ENCODE measurements at places on chromosomes 16 and 17.

DNA sequence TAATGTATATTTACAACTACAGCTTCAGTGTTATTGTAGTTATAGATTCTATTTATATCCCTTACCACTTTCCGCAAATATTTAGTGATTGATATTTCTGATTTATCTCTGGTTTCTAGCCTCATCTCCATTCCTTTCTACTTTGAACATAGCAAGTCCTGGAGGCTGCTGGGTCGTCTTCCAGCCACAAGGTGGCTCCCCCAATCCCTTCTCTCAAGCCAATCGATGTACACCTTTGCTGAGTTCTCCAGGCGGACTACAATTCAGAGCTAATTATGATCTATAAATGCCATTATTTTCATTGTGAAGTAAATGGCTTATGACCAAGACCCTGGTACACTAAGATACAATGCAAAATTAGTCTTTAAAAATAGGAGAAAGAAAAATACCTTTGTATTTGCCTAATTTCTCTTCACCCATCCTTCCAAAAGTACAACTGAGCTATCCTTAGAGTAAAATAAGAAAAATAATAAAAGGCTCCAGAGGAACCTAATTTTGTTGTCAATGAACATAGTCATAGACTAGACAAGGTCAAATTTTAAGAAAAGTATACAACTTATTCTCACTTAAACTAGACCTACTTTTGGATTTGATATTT lies 122.1 kb downstream of the SKAP1 start:
- H3K27me3 ChIP-seq: no peaks in the 10 kb centered on the region
- H3K4me3 ChIP-seq: no peak overlapping the region
- no peak overlapping the region for H3K27ac ChIP-seq
- H3K4me1 ChIP-seq: no peaks in the 10 kb centered on the region

GRCh38 chr16:75319513-75320411 lies 68.3 kb upstream of the BCAR1 start:
- DNase-seq: no peak
- peak overlapping the region; percentile 7 for H3K27ac ChIP-seq
- H3K4me3 ChIP-seq: no peak overlapping the region
- peaks cover 4% of the 10 kb centered on the region for H3K4me1 ChIP-seq
- no peaks in the 10 kb centered on the region for H3K27me3 ChIP-seq

- H3K4me3 ChIP-seq: no peak overlapping the region
- no peaks in the 10 kb centered on the region for H3K4me1 ChIP-seq
- no peak overlapping the region for H3K27ac ChIP-seq
- DNase-seq: no peak
- H3K27me3 ChIP-seq: no peaks in the 10 kb centered on the region
These were observed 18.2 kb upstream of the NOS2 start for GRCh38 chr17:27818401-27819105.

- no peaks in the 10 kb centered on the region for H3K36me3 ChIP-seq
- no peaks in the 10 kb centered on the region for H3K27me3 ChIP-seq
- no peak for DNase-seq
These were observed 37.0 kb downstream of the STXBP4 start for GRCh38 chr17:55005520-55005919.

DNA sequence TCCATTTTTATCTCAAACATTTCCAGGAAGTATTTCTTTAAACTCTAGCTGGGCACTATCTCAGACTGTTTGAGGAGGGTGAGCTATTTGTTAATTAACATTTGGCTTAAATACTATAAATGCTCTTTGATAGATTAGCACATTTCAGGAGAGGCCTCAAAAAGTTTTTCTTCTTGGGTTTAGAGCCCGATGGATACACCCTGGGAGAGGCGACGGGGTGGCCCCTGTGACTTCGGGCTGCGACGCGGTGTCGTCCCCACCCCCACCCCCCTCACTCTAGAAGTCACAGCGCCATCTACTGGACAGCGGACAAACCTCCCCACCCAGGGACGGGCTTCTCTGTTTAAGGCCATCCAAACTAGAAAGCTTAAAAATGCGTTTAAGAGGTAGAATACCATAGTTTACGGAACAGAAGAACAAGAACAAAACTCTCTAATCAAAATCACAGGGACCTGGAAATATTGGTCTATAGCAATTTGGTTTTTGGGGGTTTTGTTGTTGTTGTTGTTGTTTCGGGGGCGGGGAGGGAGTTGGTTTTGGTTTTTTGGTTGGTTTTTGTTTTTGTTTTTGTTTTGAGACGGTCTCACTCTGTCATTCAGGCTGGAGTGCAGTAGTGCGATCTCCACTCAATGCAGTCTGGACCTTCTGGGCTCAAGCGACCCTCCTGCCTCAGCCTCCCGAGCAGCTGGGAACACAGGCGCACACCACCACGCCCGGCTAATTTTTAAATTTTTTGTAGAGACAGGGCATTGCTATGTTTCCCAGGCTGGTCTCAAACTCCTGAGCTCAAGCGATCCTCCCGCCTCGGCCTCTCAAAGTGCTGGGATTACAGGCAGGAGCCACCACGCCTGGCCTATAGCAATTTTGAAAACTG lies 254.4 kb downstream of the C16orf95 start:
- H3K4me1 ChIP-seq: no peaks in the 10 kb centered on the region
- H3K27me3 ChIP-seq: no peaks in the 10 kb centered on the region
- DNase-seq: peak; percentile 63
- H3K36me3 ChIP-seq: no peaks in the 10 kb centered on the region

DNA sequence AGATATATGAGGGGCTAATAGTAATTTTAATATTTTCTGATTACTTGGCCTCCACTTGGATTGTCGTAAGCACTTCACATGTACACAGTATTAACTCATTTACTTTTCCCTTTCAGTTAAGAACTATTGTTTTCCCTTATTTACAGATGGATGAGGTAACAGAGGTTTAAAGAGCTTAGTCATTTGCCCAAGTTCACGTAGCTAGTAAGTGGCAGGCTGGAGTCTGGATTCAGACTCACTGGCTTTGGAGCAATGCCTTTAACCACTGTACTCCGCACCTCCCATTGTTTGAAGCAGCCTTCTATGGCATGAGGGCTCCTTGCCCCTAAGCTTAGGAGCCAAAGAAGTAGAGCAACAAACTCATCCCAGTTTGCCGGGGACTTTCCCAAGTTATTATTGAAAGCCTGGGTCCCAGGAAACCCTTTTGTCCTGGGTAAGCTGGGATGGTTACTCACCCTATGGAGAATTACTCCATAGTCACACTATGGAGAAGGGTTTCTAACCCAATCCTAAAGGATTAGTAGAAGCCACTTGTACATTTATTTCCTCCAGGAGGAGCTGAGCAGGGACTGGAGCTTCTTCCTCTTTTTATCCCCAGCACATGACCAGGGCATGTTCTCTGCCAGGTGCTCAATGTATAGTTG lies 12.3 kb downstream of the FOXL1 start:
- no peaks in the 10 kb centered on the region for H3K36me3 ChIP-seq
- no peaks in the 10 kb centered on the region for H3K4me1 ChIP-seq
- H3K27me3 ChIP-seq: no peaks in the 10 kb centered on the region
- H3K4me3 ChIP-seq: no peak overlapping the region

GRCh38 chr17:39813631-39814030 lies 50.5 kb downstream of the IKZF3 start:
- H3K27me3 ChIP-seq: no peaks in the 10 kb centered on the region
- no peak overlapping the region for H3K4me3 ChIP-seq
- H3K27ac ChIP-seq: no peak overlapping the region
- peak; percentile 63 for DNase-seq
- H3K4me1 ChIP-seq: no peaks in the 10 kb centered on the region
- no peaks in the 10 kb centered on the region for H3K36me3 ChIP-seq

- H3K4me1 ChIP-seq: peaks cover 9% of the 10 kb centered on the region
- H3K4me3 ChIP-seq: no peak overlapping the region
- H3K27ac ChIP-seq: no peak overlapping the region
- H3K27me3 ChIP-seq: no peaks in the 10 kb centered on the region
These were observed 11.0 kb downstream of the DCAKD start for GRCh38 chr17:45040459-45040858.

GRCh38 chr16:16071631-16072244 lies 122.3 kb downstream of the ABCC1 start:
- peaks cover 9% of the 10 kb centered on the region for H3K36me3 ChIP-seq
- H3K27ac ChIP-seq: no peak overlapping the region
- peaks cover 14% of the 10 kb centered on the region for H3K4me1 ChIP-seq

- H3K4me1 ChIP-seq: peaks cover 6% of the 10 kb centered on the region
- H3K27me3 ChIP-seq: no peaks in the 10 kb centered on the region
- peak; percentile 93 for DNase-seq
- H3K4me3 ChIP-seq: no peak overlapping the region
- no peaks in the 10 kb centered on the region for H3K36me3 ChIP-seq
These were observed 27.1 kb upstream of the CRYBA1 start for GRCh38 chr17:29219378-29220047.

DNA sequence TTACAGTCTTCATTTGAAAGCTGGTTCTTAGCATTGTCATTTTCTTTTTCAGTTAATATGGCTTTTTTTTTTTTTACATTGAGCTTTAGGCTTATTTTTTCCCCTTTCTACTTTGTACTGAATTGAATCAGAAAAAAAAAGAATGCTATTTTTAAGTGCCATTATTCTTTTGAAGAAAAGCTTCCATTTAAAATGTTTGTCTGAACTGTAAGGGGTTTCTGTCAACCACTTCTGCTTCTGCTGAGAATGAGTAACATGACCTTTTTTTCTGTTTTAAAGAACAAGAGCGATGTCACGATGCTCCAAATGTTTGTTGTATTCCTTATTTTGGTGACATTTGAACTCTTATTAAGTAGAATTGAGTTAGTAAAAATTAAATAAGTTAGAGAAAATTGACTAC lies 50.0 kb downstream of the MRTFB start:
- no peaks in the 10 kb centered on the region for H3K27me3 ChIP-seq
- H3K4me3 ChIP-seq: no peak overlapping the region
- no peaks in the 10 kb centered on the region for H3K36me3 ChIP-seq
- H3K27ac ChIP-seq: no peak overlapping the region
- peaks cover 6% of the 10 kb centered on the region for H3K4me1 ChIP-seq

GRCh38 chr17:8222380-8222629 lies 11.9 kb upstream of the AURKB start:
- H3K4me1 ChIP-seq: peaks cover 9% of the 10 kb centered on the region
- H3K27me3 ChIP-seq: no peaks in the 10 kb centered on the region
- peak overlapping the region; percentile 83 for H3K27ac ChIP-seq
- peak overlapping the region; percentile 79 for H3K4me3 ChIP-seq

GRCh38 chr17:4722678-4723240 lies 8.5 kb upstream of the MED11 start:
- H3K27me3 ChIP-seq: no peaks in the 10 kb centered on the region
- no peak for DNase-seq
- H3K4me1 ChIP-seq: no peaks in the 10 kb centered on the region
- H3K36me3 ChIP-seq: no peaks in the 10 kb centered on the region

- peaks cover 3% of the 10 kb centered on the region for H3K4me1 ChIP-seq
- no peak overlapping the region for H3K27ac ChIP-seq
- no peaks in the 10 kb centered on the region for H3K36me3 ChIP-seq
- no peaks in the 10 kb centered on the region for H3K27me3 ChIP-seq
- H3K4me3 ChIP-seq: no peak overlapping the region
- no peak for DNase-seq
These were observed 33.2 kb downstream of the SPHK1 start for GRCh38 chr17:76417499-76418143.

GRCh38 chr16:85285681-85286065 lies 173.4 kb upstream of the CIBAR2 start:
- H3K4me1 ChIP-seq: no peaks in the 10 kb centered on the region
- H3K27ac ChIP-seq: no peak overlapping the region

DNA sequence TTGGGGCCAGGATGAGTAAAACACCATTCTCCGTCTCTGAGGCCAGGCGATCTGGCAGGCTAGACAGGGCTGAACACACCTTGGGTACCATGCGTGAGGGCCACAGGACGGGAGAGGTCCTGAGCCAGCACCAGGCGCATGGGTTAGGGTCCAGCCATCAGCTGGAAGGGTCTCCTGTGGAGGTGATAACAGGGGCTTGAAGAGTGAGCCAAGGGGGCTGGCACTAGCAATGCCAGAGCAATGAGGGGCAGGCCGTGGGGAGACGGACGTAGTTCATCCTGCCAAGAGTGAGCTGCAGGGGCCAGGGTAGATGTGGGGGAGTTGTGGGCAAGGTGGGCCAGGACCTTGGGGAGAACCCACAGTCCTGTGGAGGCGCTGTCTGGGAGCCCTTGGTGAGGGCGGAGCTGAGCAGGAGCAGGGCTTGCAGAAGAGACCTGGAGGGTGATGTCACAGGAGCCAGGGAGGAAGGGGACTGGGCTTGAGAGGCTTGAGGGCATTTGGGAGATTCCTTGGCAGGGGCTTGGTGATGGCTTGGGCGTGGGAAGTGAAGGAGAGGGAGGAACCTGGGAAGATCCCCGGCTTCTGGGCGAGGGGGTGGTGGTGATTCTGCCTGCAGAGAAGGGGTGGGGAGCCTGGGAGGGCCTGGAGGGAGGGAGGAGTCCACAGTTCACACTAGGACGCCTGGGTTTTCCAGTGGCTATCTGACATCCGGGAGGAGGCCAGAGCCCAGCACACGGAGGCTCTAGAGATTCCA lies 6.3 kb upstream of the NPTX1 start:
- DNase-seq: peak; percentile 47
- H3K4me3 ChIP-seq: no peak overlapping the region
- H3K27ac ChIP-seq: no peak overlapping the region
- no peaks in the 10 kb centered on the region for H3K36me3 ChIP-seq

DNA sequence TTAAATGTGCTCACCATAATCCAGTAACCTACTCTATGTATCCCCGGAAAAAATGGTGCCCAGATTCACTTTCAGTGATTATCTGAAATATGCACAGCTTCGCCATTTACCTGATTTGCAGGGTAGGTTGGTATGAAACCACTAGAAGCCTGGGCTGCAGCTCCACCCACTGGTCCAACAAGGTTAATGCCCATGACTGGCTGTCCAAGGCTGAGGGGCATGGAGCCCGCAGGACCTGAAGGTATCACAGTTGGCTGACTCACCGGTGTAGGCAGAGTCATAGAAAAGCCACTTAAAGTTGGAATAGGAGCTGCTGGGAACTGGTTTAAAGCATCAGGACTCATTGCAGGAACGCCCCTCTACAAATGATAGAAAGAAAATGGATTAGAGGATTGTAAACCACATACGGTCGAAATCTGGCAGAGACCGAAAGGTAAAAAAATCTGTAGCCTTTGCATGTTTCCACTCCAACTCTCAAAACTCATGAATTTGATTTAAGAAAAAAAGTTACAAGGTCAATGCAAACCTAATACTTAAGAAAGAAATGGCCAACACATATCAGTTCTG lies 38.6 kb downstream of the SYNRG start:
- no peak overlapping the region for H3K27ac ChIP-seq
- H3K27me3 ChIP-seq: no peaks in the 10 kb centered on the region
- DNase-seq: peak; percentile 83
- no peaks in the 10 kb centered on the region for H3K4me1 ChIP-seq
- no peak overlapping the region for H3K4me3 ChIP-seq

GRCh38 chr17:8966926-8967325 lies 1.4 kb upstream of the PIK3R5 start:
- peaks cover 6% of the 10 kb centered on the region for H3K4me1 ChIP-seq
- no peak overlapping the region for H3K27ac ChIP-seq
- no peak overlapping the region for H3K4me3 ChIP-seq
- no peaks in the 10 kb centered on the region for H3K36me3 ChIP-seq
- peaks cover 12% of the 10 kb centered on the region for H3K27me3 ChIP-seq
- peak; percentile 27 for DNase-seq

GRCh38 chr17:81018044-81018802 lies 16.7 kb upstream of the BAIAP2 start:
- peak; percentile 13 for DNase-seq
- H3K36me3 ChIP-seq: no peaks in the 10 kb centered on the region
- no peaks in the 10 kb centered on the region for H3K4me1 ChIP-seq
- no peaks in the 10 kb centered on the region for H3K27me3 ChIP-seq
- H3K4me3 ChIP-seq: no peak overlapping the region

- DNase-seq: no peak
- H3K27ac ChIP-seq: no peak overlapping the region
- peaks cover 20% of the 10 kb centered on the region for H3K4me1 ChIP-seq
- H3K36me3 ChIP-seq: peaks cover 37% of the 10 kb centered on the region
- no peak overlapping the region for H3K4me3 ChIP-seq
These were observed 1.4 kb downstream of the PAQR4 start for GRCh38 chr16:2970563-2970962.
